ENCODE measurements at places on chromosomes 12 and 14.

- DNase-seq, result no peak
These were observed 8.9 kb upstream of the SAV1 start for GRCh38 chr14:50676814-50677516.

GRCh38 chr12:11804130-11804529, 154.7 kb downstream of the ETV6 start:
- no peak for DNase-seq

DNA sequence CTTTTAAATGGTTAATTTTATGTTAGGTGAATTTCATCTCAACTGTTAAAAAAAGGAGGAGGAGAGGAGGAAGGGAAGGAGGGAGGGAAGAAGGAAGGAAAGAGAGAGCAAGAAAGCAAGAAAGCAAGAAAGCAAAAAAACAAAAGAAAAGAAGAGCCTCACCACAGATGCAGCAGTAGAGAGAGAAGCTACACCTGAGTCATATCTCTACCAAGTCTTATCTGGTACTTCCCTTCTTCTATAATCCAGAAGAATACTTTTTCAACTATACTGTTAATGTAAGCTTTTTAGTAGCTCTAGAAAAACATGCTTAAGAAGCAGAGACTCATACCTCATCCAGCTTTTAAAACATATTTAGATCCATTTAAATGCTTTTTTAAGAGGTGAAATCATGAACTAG, 5.6 kb upstream of the IL26 start:
- DNase-seq, result no peak

DNA sequence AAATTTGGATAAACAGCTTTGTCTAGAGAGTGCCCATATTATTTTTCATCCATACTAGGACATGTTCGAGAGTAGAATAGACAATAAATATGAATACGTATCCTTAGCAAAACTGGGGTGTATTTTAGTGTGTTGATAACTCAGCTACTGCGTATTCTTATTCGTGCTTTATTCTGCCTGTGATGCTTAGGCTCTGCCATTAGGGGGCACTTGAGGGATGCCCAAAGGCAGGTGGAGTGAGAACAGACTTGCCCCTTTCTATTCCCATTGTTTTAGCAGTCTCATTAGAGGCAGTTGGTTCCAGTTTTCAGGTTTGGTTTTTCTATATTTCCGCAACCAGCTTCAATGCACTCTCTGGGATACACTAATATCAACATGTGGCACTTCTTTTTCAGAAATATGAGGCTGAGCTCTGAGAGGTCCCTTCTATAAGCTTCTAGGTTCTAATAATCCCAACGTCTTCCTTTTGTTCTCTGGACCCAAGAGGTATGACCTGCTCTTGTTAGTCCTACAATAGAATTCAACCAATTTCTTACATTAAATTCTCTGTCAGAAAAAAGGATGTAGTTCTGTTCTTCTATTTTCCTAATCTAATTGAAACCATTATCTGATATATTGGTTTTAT, 985.7 kb upstream of the FBXO33 start:
- DNase-seq, result no peak

DNA sequence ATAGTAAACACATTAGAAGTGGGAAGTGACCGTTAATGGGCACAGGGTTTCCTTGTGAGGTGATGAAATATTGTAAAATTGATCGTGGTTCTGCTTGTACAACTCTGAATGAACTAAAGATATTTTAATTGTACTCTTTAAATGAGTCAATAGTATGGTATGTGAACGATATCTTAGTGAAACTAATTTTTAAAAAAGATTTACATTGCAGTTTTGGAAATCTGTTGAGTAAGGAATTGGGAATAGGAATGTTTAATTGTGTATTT, 1.7 kb downstream of the ZNF410 start:
- DNase-seq, result no peak

DNA sequence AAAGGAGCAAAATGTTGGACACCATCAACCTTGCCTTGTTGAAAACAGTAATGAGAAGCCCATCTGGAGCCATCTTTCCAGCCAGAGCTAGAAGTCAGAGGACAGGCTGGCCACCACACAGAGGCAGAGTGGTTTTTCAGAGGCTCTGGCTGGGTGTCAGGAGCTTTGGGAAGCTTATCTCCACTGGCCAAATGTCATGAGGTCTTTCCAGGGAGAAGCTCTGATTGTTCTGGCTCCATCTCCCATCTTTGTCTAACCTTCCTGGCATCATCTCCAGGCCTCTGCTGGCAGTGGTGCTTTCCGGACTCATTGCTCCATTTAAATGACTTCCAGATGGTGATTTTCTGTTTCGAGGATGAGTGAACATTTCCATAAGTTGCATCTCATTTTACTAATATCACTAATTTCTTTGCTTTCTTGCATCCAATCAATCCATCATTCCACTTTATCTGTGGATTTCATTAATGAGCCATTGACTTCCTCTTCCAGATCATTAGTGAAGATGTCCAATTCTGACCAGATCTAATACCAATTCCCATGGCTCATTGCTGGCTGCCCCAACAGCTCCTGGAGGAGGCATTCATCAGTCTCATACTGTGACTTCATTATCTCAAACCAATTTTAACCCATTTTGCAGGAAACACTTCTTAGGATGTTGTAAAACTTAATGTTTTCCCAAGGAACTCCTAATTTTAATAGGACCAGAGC, 35.3 kb upstream of the TMTC1 start:
- no peak for DNase-seq

DNA sequence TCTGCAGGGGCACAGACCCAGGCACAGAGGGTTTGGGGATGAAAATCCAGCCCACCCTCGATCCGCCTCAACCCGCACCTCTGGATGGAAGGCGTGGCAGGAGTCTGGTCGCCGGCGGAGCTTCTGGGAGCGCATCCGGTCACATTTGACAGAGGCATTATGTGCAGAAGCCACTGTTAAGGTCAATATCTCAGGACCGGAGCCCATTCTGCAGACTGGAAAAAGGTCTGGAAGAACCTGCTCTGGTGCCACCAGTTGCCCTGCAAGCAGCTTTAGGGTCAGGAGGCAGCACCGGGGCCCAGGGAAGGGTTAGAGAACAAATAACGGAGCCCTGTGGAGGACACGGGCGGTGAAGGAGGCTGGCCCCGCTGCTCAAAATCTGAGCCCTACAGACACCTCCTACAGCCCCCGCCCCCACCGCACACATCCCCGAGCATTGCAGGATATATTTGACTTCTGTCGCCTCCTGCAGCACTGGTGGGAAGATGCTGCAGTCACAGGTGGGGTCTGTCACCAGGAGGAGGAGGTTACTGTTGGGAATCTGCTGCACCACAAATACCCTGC, 25.1 kb upstream of the LRTM2 start:
- no peak for DNase-seq

- DNase-seq, result no peak
These were observed 375.3 kb downstream of the C12orf75 start for GRCh38 chr12:105705765-105706164.

- no peak for DNase-seq
These were observed 10.4 kb downstream of the G2E3 start for GRCh38 chr14:30569216-30569902.

DNA sequence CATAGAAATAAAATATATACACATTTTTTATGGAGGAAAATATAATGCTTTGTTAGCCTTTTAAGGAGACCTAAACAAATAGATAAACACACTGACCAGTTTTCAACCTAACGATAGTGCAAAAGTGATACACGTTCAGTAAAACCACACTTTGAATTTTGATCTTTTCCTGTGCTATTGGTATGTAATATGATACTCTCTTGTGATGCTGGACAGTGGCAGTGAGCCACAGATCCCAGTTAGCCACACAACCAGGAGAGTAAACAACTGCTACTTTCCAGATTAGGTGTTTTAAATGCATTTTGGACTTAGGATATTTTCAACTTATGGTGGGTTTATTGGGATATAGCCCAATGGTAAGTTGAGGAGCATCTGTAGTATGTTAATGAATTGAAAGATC, 243.1 kb downstream of the ERC1 start:
- DNase-seq, result no peak

DNA sequence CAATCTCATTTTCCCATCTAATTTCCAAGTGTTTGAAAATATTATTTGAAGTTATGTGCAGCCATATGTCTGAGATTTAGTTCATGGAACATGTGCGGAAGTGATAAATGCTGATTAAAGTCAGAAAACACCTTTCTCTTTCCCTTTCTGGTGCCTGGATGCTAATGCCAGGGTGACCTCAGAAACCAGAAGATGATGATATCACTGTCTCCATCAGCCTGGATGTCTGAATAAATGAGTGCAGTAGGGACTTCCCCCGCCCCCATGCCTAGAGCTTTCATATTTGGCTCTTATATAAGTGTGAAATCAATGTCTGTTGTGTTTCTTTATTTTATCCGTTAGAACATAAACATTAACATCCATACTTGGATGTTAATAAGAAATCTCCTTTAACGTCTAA, 261.9 kb upstream of the LRIG3 start:
- no peak for DNase-seq

- no peak for DNase-seq
These were observed 10.4 kb upstream of the NOPCHAP1 start for GRCh38 chr12:104975587-104976343.

GRCh38 chr12:110247340-110248095, 33.5 kb upstream of the ATP2A2 start:
- no peak for DNase-seq

GRCh38 chr12:13147688-13148484, 44.4 kb upstream of the GSG1 start:
- DNase-seq, result no peak

- no peak for DNase-seq
These were observed 34.5 kb downstream of the IPO8 start for GRCh38 chr12:30661210-30661609.

DNA sequence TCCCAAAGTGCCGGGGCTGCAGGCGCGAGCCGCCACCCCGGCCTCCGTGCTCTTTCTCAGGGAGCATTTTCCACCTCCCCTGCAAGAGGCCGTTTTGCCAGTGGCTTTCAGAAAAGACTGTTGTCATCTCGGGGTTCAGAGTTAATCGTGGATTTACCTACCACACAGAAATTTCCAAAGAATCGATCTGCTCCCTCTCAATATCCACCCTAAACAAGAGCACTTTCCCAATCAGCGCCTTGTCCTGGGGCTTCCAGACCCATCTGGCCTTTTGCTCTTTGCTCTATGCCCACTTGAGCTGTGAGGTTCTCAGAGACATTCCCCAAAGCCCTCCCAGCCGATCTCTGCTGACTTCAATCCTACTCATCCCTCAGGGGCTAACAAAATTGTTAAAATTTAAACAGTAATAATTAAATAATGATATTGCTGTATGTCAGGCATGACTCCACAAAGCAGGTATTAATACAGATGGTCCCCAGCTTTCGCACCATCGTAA, 86.6 kb downstream of the NINJ2 start:
- no peak for DNase-seq

DNA sequence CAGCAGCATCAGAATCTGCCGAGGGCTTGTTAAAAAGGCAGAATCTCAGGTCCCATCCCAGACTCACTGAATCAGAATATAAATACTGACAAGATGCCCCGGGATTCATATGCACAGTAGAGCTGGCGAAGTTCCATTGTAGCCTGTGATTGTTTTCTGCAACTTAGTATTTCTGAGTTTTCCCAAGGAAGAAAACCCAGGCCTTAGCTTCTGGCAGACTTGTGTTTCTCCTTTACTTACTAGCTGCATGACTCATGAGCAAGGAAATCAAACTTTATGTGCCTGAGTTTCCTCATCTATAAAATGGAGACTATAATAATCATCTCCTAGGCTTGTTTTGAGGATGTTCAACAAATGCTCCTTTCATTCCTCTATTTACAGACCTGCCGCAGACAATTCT, 278.5 kb upstream of the PLEKHG7 start:
- no peak for DNase-seq

All from AG04449 (cell line).